ENCODE measurements at places on chromosomes 5 and 9. TPM values are rescaled to one million over a fixed set of nuclear protein-coding genes. Genes with fewer than 3 reads are reported as not detected.

Gene PCDHGA3
- total RNA-seq, result 0.57 TPM

DNA sequence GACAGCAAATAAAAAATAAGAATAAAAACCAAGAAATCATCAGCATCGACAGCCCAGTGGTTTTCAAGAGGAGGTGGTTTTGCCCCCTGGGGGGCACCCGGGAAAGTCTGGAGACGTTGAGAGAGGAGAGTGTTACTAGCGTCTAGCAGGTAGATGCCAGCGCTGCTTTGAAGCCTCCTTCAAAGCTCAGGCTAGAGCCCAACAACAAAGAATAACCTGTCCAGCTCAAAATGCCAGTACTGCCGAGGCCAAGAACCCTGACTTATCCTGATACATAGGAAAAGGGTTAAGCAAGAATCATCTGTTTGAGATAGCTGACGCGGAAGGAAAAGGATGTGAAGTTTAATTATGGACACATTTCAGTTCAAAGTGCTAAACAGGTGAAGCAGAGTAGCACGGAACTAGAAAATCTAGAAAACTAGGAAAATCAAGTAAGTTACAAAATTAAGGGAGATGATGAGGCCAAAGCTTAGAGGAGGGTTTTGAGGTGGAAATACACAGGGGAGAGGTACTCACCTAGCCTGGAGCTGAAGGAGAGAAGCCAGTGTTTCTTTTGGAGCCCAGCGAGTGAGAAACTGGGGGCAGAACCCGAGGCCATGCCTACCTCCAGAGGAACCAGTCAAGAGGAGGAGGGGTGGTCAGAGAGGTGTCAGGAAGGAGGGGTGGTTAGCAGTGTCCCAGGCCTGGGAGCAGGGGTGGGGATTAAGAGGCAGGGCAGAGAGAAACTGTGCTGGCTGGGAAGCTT, 121.0 kb upstream of the RETREG1 start:
- DNase-seq, result no peak

GRCh38 chr5:108762660-108763059, 15.0 kb downstream of the FER start:
- DNase-seq, result no peak

Gene ZNF462
- 20.6 TPM for total RNA-seq

- DNase-seq, result no peak
These were observed 6.0 kb upstream of the PIP5K1B start for GRCh38 chr9:68698943-68699509.

Gene POLK
- 31.6 TPM for total RNA-seq

Gene NUTM2F
- not detected for total RNA-seq

Gene CDHR2
- 0.36 TPM for total RNA-seq

All from Daoy (cell line).